ENCODE measurements at places on chromosomes 5 and 9.

- DNase-seq: no peak
Measured at GRCh38 chr9:91730806-91731205, 219.2 kb downstream of the ROR2 start.

GRCh38 chr9:83623679-83624076, 735 bp downstream of the IDNK start:
- no peak for DNase-seq

DNA sequence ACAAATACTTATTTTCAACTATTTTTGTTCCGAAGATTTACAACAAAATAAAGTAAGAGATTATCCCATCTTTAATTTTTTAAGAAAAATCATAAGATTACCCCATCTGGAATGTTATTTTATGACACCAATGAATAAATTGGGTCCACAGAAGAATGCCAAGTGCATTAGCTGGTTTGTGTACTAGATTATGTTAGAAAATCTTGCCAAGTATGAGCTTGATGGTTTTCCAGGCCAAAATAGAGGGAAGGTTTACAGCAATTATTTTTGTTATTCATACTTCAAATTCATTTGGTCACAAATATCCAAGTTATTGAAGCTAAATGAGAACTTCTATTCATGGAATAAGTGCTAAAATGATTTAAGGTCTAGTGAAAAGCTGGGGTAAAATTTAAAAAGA, 109.4 kb upstream of the DMRTA1 start:
- DNase-seq: peak; percentile 62

DNA sequence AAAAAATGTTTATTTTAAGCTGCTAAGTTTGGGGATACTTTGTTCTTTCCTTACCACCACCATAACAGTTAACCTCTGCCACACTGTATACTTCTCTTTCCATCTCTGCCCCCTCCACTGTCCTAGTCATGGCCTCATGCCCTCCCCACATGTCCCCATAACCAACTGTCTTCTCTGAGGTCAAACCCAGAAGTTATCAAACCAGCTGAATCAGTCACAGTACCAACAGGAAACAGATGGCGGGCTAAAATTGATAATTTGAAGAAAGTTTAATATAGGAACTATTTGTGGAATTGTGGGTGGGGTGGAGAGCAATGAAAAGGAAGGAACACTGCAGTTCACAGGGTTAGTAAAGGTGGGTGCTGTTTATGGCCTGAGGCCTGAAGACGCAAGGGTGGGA, 5.7 kb upstream of the DCTN4 start:
- no peak for DNase-seq

DNA sequence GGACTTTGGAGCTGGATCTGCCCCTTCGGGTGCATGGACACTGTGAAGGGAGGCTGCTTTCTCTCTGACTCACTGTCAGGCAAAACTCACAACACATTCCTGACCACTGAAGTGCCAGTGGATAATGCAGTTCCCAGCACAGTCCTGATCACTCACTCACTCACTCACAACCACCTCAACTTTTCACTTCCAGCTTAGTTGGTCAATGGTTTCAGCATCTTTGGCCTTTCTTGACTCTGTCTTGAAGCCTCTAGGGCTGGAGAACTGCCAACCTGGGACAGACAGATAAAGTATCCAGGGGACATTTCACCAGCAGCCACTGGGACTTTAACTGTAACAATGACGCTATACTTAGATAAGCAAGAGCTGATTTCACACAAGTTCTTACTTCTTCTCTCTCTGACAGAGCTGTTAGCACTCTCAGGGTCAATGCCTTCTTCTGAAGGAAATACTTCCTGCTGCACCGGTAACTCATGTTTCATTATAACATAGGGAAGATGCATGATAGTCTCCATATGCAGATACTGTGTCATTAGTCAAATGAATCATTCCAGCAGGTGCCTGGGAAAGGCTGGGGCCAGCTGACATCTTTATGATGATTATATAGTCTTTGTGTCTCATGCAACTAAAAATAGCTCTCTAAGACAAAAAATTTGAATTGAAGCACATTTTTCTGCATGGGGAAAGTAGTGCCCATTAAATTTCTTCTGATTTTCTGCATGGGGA, 499.0 kb downstream of the SEMA5A start:
- DNase-seq: peak; percentile 87

DNA sequence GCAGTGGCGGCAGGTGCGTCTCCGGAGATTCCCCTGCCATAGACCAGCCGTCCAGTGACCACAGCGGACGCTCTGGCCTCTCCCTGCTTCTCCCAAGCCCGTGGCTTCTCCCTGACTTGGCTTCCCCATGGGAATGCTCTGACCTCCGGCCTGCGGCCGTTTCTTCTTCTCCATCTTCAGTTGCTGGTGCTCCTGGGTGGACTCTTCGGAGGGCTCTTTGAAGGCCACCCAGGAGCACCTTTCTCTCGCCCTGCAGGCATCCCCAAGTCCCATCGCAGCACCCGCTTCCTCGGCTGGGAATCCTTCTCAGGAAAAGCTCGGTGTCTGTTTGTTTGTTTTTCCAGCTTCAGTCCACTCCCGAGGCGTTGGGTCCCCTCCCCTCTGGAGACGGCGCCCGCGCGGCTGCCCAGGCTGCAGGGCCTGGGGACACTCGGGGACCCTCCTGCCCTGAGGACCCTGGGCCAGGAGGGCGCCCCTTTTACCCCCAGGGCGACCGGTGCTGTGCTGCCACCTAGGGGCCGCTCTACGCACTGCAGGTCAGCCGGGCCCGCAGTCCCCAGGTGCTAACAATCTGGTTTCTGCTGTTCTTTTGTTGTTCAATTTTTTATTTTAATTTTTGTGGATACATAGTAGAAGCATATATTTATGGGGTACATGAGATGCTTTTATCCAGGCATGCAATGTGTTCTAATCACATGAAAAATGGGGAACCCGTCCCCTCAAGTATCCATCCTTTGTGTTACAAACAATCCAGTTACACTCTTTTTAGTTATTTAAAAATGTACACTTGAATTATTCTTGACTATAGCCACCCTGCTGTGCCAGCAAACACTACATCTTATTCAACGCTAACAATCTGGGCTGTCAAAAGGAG, 197.9 kb upstream of the ADAMTS16 start:
- DNase-seq: peak; percentile 35

DNA sequence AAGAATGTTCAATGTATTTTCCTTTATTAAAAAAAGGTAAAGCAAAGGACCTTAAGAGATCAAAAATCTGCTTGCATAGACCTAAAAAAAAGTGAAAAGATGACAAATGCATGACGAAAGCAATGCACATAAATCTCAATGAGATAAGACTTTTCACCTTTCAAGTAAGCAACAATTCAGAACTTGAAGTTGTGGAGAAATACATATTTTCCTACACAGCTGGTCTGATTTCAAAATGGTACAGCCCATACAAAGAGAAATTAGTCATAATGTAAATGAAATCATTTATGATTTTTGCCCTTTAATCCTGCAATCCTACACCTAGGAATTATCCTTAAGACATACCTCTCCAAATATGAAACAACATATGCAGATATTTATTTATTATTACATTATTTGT, 568.0 kb downstream of the ANXA1 start:
- no peak for DNase-seq

GRCh38 chr9:95226921-95227320, 90.6 kb downstream of the FANCC start:
- no peak for DNase-seq

- no peak for DNase-seq
Measured at GRCh38 chr9:132443951-132444607, 34.1 kb downstream of the CFAP77 start.

DNA sequence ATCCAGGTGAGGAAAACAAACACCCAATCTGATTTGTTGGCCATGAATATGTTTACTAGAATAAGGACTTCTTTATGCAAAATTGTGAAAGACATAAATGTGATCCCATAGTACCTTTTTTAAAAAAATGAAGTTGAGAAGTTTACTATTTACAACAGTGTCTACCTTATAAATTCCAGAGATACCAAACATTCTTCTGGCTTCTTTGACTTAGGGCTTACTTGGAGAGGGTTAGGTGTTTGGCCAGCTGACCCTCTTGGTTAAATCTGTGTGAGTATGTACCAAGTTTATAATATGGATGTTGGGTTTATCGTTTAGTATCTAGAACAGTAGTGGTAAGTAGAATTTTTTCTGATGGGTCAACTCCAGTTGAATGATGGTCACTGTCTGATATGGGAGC, 212.3 kb downstream of the DOCK8 start:
- peak; percentile 14 for DNase-seq

DNA sequence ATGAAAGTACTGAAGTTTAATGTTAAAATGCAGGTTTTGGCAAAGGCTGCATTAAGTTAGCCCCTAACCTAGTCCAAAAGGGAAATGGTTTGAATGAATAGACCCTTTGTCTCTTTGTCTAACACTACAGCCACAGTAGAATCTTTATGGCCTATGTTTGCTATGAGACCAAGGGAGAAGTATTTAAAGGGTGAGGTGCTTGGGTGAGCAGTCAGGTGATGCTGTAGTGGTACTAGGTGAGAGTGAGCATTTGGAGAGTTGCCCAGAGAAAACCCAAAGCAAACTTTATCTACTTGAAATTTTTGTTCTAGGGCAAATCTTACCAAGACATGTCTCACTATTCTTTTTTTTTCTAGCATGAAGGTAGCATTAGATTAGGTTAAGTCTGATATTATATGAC, 1961.4 kb upstream of the WWC1 start:
- no peak for DNase-seq

DNA sequence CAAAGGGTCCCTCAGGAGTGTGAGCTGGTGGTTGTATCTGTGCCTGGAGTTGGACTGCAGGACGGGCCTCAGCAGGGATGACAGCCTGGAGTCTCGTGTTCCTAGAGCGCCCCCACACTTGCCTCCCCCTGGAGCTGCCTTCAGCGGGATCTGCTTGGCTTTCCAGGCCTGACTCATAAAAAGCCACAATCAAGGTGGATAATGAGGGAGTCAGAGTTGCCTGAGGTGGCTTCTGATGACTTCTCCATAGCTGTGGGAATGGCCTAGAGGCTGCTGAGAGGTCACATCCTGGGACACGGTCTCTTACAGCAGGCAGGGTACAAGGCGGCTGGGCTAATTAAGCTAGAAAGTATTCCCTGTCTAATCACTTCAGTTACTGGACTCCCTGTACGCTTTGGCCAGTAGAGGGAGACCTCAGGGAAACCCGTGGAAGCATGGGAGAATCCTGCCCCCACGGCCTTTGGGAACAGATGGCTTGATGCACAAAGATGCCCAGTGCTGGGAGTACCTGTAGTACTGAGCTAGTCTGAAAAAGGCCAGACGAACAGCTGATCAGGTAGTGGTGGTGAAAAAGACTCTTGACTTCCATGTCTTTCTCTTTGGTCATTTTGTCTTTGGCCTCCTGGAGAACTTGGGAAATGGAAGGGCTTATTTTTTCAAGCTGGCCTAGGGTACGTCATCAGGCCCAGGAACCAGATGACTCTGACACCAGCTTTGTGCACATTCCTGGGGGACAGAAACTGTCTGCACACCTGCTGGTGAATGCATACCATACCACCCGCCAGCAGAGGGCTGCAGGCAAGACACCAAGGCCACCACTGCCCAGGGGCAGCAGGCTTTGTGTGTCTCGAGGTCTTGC, 16.1 kb upstream of the FRRS1L start:
- peak; percentile 39 for DNase-seq

DNA sequence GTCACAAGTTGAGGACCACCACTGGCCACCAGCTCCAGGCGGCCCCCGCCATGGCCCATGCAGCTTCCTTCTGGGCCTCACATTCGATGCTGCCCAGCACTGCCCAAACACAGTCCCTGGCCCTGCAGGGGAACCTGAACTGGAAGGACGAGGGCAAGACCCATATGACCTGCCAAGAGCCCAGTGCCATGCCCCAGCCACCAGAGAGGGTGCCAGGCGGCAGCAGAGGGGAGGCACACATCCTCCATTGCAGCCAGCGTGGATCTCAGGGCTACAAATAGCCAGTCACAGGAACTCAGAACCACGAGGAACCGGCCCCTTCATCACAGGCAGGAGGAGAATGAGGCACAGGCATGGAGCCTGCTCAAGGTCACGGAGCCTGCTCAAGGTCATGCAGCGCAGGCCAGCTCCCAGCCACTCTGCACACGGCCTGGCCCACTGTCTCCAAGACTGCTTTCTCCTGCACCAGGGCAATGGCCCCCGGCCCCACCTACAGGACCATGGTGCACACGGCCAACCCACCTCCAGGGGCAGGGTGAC, 69.6 kb downstream of the SEMA4D start:
- no peak for DNase-seq

DNA sequence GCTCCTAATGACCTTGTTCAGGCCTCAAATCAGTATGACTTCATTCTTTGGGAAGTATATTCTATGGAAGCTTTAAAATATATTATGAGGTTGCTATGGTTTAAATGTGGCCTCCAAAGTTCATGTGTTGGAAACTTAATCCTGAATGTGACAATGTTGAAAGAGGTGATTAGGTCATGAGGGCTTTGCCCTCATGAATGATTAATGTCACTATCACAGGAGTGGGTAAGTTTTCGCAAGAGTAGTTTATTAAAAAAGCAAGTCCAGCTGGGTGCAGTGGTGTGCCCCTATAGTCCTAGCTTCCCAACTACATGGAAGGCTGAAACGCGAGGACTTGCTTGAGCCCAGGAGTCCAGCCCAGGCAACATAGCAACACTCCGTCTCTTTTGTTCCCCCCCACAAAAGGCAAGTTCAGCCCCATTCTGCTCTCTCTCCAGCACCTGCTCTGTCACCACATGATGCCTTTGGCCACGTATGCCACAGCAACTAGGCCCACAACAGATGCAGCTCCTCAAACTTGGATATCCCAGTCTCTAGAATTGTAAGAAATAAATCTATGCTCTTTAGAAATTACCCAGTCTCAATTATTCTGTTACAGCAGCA, 105.3 kb downstream of the SIL1 start:
- DNase-seq: no peak

GRCh38 chr9:90142580-90142979, 500.0 kb downstream of the DIRAS2 start:
- peak; percentile 48 for DNase-seq

DNA sequence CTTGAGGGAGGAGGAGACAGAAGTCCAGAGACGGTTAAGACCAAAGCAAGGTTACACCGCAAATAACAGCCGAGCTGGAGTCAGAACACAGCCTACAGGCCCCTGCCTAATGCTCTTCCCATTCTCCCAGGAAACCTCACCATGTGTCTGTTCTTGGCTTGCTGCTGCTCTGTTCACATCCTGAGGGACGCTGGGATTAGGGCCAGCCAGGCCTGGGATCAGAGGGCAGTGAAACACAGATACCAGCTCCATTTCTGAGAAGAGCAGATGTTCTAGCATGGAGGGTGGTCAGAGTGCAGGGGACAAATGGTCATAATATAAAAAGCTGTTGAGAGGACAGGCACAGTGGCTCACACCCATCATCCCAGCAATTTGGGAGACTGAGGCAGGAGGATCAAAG, 124.8 kb upstream of the LARP1 start:
- DNase-seq: no peak
